Urinary bladder (tissue), 4 donors: ENCODE measurements at places on chromosomes 2 and 18. TPM values are rescaled to one million over a fixed set of nuclear protein-coding genes. Genes with fewer than 3 reads are reported as not detected.
A peak's percentile ranks its signal among the peaks of the same experiment; 100 is the strongest.

DNA sequence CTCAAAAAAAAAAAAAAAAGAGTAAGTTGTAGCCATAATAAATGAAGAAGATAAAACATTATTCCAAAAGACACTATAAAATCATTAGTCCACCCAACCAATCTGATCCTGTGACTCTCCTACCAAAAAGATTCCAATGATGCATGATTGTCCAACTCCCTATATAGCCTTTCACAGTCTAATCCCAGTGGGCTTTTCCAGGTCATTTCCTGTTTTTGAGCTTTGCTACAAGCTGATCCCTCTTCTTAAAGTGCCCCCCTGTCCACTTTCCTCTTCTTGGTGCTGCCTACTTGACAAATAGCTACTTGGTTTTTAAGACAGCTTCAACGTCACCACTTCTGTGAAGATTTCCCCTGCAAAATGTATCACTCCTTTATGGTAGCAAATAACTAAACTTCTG is 88.4 kb downstream of the SEMA4F start:
- DNase-seq: no peak

DNA sequence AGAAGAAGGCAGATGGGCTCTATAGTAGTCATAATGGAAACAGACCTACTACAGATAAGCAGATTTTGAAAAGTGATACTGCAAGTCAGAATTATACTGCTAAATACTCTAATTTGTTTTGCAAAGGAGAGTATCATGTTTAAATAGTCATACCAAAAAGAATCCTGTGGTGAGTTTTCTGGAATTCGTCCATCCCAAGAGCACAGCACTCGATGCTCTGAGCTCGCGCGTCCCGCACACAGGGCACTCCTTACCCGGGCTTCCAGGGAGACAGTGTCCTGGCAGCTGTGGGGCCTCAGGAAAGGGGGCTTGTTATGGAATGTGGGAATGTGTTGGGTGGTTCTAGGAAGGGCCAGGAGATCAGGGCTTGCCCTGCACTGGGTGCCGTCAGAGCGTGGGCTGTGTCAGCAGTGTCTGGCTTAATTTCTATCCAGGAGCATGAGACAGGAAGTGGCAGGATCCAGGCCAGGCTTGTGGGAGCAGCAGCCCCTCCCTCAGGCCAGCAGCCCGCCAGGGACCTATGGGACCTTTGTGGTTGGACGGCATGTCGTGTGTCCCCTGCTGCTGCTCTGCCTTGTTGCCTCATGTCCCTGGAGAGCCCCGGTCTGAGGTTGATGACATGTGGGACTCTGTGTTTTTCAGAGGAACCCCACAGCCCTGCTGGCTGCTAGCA is 193.2 kb upstream of the TPO start:
- no peak for DNase-seq

- DNase-seq: no peak
Measured at GRCh38 chr2:174611006-174611405, 13.4 kb upstream of the WIPF1 start.

GRCh38 chr2:189673661-189674373 is 653 bp upstream of the ANKAR start:
- DNase-seq: no peak

- no peak for DNase-seq
Measured at GRCh38 chr18:71398531-71398930, 1109.7 kb downstream of the SOCS6 start.

GRCh38 chr2:64819774-64820688 is 166.3 kb upstream of the SERTAD2 start:
- no peak for DNase-seq

- DNase-seq: no peak
Measured at GRCh38 chr2:142875652-142876051, 1.8 kb upstream of the KYNU start.

TMEM247 gene
- polyA plus RNA-seq: not detected

DNA sequence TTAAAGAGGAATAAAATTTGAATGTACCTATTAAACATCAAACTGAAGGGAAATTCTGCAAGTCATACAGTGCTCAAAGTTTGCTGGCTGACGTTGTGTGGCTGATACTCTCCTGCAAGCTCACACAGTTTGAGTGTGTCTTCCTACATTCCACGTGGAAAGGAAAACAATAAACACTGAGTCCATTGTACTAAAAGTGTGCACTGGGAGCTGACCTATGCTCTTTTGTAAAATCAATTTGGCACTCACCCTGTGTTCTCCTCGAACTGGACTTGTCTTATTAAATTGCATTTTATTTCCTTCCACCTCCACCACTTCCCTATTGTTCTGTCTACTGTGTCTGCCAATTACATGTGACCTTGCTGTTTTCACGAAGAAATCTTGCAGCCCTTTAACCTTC is 458.0 kb downstream of the CPS1 start:
- no peak for DNase-seq

GRCh38 chr2:159617100-159617499 is 752 bp upstream of the BAZ2B start:
- DNase-seq: no peak

IL1B gene
- polyA plus RNA-seq: 7.5 TPM

- peak; percentile 79 for DNase-seq
Measured at GRCh38 chr2:38274286-38275276, 102.5 kb downstream of the ATL2 start.

- DNase-seq: no peak
Measured at GRCh38 chr2:166516712-166517303, 22.8 kb upstream of the SCN7A start.
